ENCODE measurements at places on chromosomes 11 and 22.

DNA sequence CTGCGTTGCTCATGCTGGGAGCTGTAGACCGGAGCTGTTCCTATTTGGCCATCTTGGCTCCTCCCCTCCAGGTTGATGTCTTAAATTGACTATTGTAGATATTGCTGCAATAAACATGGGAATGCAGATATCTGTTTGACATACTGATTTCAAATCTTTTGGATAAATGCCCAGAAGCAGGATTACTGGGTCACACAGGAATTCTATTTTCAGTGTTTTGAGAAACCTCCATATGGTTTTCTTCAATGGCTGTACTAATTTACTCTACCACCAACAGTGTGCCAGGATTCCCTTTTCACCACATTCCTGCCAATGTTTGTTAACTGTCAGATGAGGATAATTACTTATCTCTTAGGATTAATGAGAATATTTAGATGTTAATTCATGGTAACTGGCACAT is 467.0 kb downstream of the LUZP2 start:
- no peak for DNase-seq

- no peak for DNase-seq
Measured at GRCh38 chr11:126153972-126154371, 57.5 kb downstream of the RPUSD4 start.

- DNase-seq = no peak
Measured at GRCh38 chr11:67532889-67533288, 9.6 kb upstream of the CABP2 start.

DNA sequence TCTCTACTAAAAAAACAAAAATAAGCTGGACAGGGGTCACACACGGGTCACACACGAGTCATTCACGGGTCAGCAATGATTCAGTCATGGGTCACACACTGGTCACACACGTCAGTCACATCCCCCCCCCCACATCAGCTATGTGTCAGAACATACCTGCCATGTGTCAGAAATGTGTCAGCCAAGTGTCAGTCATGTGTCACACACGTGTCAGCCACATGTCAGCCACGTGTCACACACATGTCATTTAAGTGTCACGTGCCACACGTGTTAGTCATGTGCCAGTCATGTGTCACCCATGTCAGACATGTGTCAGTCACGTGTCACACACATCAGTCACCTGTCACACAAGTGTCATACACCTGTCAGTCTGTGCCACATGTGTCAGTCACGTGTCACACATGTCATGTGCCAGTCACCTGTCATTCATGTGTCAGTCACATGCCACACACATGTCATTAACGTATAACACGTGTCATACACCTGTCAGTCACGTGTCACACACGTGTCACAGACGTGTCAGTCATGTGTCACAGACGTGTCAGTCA is 28.7 kb upstream of the MMP20 start:
- DNase-seq = no peak

DNA sequence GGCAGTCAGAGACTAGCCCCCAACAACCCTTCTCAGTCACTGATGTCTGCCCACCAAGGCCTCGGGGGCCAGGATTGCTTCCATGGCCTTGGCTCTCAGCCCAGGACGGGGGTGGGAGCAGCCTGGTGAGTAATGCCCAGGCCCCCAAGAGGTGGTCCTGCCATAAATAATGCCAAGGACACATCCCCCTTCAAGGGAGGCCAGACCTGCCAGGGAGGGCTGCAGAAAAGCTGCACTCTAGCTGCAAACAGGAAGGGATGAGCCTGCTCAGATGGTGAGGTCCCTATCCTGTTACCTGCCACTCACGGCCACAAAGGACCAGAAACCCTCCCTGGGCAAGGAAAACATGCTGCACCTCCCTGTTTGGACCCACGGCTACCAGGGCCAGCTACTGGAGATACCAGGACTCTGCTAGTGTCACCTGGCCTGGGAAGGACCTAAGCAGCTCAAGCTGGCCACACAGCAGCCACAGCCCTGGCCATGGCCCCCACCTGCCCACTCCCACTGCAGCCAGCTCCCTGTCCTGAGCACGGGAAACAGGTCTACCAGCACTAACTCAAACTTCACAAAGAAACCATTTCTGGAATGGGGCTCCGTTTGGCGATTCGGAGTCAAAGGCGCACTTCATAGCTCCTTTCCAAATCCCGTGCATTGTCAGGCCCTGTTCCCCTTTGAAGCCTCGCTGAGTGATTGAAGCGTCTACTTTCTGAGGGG is 12.1 kb downstream of the GNB1L start:
- DNase-seq = no peak

DNA sequence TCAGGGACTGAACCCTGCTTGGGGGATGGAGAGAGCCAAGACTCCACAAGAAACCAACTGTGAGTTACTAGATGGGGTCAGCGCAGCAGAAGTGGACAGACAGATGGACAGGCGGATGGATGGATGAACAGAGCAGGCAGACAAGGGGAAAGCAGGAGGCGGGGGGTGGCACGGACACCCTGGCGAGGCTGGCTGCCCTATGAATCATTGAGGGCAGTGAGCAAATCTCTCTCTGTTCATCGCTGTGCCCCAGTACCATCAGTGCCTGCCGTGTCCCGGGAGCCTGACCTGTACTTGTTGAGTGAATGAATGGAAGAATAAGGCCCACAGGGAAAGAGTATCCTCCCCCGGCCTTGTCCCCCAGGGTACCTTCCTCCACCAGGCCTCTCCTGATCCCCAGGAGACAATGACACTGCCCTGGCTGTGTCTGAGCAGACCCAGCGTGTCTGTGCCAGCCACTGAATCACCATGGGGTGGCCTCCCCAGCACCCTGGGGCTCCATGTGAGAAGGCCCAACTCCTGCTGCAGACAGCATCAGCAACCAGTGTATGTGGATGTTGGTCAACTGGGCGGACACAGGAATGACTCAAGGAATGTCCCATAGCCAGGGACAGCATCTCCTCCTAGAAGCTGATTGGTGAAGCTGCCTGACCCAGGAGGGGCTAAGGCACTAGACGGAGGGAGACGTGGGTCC is 5.1 kb upstream of the KLHL35 start:
- no peak for DNase-seq

- no peak for DNase-seq
Measured at GRCh38 chr11:74204701-74205100, 33.6 kb downstream of the PPME1 start.

DNA sequence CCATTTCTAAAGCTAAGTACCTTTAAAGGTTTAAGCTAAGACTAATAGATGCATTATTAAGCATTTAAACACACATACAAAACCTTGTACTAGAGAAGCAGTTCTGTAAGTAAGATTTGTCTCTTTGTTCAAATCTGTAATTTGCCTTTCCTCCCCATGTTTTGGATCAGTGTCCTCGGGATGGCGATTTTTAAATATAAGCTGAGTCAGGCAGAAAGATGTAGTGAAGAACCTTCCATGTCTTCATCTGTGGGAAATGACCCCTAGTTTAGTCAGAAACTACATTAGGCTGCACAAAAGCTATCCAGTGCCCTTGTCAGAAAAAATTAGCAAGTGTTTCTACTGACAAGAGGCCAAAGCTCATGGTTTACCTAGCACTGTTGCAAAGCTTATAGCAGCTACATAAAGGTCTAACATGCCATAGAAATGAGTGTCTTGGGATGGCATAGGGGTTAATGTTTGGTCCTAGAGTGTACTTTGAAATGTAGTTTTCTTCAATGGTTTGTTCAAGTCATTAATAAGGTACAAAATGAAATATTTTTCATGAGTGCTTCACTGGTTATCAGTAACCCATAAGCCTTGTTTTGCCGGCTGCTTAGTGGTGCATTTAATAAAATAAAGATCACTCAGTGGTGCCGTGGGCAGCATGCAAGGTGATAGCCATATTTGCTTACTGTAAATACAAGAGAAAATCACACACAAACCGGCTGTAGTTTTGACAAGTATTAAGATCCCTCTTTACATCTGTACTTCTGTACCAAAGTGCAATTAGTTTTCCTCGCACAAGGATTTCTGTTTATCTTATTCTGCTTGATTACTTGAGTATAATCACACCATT is 139.8 kb downstream of the ELP4 start:
- no peak for DNase-seq

DNA sequence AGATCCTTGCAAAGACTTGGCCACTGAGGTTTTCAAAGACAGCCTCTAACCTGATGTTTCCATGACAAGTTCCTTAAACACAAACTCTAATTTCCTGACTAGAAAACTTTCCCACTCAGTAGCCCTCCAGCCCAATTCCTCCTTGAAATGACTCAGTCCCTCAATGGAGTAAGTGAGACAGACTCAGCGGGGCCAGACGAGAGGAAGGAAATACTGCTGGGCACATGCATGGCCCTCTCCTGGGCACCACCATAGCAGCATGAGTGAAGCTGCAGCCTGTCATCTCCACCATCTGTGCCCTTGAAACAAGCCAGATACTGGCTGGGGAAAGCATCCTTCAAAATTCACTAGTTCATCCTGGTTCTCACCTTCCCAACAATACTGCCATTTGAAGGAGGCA is 76.2 kb upstream of the GDPD4 start:
- no peak for DNase-seq

DNA sequence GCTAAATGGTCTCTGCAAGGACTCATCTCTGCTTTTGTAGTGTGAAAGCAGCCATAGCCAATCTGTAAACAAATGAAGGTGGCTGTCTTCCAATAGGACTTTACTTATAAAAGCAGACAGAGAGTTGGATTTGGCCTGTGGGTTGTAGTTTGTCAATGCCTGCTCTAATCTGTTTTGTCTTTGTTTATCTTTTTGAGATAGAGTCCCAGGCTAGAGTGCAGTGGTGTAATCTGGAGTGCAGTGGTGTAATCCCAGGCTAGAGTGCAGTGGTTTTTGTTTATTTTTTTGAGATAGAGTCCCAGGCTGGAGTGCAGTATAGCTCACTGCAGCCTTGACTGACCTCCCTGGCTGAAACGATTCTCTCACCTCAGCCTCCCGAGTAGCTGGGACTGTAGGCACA is 8.6 kb downstream of the PPP6R3 start:
- no peak for DNase-seq

DNA sequence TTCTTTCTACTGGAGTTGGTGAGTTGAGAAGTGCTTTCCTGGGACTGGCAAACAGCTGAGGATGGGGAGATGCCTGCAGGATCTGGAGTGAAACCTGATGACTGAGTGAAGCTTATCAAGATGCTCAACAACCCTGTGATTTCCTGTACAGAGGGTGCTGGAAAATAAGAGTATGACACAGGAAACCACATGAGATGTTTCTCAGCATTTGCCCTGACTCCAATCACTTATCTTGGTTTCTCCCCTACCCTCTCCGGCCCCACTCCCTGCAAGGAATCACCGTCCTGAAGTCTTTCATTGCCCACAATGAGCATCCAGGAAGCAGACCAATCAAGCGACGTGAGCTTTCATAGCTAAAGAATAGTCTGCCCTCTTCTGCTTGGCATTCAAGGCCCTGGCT is at the start of gene MRGPRX2:
Gene MRGPRX2, minus strand, starts transcription at position 89 of the 400 bp plus-strand sequence. CDS start 4,315 bp downstream, outside the sequence.
- no peak for DNase-seq

GRCh38 chr22:49667236-49667635 is 160.4 kb downstream of the BRD1 start:
- DNase-seq = no peak

- no peak for DNase-seq
Measured at GRCh38 chr11:133555034-133555433, 22.7 kb upstream of the OPCML start.

DNA sequence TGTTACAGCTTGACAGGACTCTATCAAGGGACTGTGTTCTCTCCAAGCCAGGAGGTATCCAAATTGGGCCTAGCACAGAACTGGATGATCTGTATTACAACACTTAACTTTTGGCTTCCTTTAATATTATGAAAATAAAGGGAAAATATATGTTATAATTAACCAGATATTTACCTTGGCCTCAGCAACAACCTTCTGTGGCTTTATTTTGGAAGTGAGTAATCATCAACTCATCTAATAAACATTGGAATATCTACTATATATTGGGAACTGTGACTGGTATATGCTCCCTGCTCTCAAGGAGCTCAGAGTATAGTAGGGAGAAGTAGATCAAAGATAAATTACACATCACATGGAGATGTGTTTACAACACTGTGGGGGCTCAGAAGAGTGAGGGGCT is 352.2 kb downstream of the METTL15 start:
- DNase-seq = no peak

DNA sequence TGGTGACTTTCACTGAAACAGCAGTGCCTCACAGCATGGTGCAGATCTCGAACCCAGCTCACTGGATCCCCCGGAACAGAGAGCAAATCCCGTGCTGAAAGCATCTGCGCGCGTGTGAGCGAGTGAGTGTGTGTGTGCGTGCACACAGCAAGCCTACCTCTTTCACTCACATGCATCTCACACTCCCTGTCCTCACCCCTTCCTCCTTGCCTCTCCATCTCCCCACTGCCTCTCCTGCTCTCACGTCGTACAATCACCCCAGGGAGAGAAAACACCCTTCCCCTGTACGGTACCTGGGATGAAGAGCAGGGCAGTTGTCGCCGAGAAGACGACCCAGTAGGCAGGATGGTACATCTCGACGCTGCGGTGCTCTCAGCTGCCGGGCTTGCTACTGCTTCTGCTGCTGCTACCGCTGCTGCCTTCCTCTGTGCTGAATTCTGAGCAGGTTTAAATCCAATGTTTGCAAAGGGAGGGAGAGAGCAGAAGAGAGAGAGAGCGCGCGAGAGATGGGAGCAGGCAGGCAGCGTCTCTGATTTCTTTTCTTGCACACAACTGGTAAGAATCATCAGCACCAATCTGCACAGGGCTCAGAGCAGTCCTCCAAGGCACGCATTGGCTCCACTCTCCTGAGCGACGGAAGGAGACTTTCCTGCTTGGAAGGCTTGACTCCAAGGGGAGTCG is at the start of gene OPCML:
Gene OPCML, minus strand, starts transcription at position 531 of the 681 bp plus-strand sequence.
- DNase-seq = peak; percentile 24
